ENCODE measurements at places on chromosomes 2 and 18. TPM values are rescaled to one million over a fixed set of nuclear protein-coding genes. Genes with fewer than 3 reads are reported as not detected.

GRCh38 chr2:99140860-99141109 is 722 bp upstream of the C2orf15 start:
- DNase-seq: no peak

DNA sequence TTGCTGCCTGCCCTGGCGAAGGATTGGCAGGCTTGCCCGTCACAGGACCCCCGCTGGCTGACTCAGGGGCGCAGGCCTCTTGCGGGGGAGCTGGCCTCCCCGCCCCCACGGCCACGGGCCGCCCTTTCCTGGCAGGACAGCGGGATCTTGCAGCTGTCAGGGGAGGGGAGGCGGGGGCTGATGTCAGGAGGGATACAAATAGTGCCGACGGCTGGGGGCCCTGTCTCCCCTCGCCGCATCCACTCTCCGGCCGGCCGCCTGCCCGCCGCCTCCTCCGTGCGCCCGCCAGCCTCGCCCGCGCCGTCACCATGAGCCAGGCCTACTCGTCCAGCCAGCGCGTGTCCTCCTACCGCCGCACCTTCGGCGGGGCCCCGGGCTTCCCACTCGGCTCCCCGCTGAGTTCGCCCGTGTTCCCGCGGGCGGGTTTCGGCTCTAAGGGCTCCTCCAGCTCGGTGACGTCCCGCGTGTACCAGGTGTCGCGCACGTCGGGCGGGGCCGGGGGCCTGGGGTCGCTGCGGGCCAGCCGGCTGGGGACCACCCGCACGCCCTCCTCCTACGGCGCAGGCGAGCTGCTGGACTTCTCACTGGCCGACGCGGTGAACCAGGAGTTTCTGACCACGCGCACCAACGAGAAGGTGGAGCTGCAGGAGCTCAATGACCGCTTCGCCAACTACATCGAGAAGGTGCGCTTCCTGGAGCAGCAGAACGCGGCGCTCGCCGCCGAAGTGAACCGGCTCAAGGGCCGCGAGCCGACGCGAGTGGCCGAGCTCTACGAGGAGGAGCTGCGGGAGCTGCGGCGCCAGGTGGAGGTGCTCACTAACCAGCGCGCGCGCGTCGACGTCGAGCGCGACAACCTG is at the start of gene DES:
DES (plus strand) TSS at position 223 of the 857 bp plus-strand sequence; CDS start at position 309, 86 bp downstream.
- peak; percentile 84 for DNase-seq

- peak; percentile 52 for DNase-seq
Observed at GRCh38 chr18:55422456-55423180, 165.4 kb downstream of the TCF4 start.

- DNase-seq: no peak
Observed at GRCh38 chr2:201831469-201831868, 25.1 kb downstream of the CDK15 start.

TOGARAM2 gene
- polyA plus RNA-seq: 30.4 TPM
